Activated naive CD4-positive, alpha-beta T cell treated with Interleukin-2 at 50 U/mL for 16 hours (primary cell): ENCODE measurements at places on chromosomes 1 and 21.
A peak's percentile ranks its signal among the peaks of the same experiment; 100 is the strongest.

DNA sequence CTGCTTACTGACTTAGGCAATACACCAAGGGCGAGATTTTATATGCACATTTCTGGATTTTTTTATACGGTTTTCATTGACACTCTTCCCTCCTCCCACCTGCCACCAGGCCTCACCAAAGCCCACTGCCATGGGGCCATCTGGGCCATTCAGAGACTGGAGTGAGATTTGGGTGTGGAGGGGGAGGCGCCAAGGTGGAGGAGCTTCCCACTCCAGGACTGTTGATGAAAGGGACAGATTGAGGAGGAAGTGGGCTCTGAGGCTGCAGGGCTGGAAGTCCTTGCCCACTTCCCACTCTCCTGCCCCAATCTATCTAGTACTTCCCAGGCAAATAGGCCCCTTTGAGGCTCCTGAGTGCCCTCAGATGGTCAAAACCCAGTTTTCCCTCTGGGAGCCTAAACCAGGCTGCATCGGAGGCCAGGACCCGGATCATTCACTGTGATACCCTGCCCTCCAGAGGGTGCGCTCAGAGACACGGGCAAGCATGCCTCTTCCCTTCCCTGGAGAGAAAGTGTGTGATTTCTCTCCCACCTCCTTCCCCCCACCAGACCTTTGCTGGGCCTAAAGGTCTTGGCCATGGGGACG lies 57.9 kb downstream of the LACTBL1 start:
- no peak for DNase-seq

DNA sequence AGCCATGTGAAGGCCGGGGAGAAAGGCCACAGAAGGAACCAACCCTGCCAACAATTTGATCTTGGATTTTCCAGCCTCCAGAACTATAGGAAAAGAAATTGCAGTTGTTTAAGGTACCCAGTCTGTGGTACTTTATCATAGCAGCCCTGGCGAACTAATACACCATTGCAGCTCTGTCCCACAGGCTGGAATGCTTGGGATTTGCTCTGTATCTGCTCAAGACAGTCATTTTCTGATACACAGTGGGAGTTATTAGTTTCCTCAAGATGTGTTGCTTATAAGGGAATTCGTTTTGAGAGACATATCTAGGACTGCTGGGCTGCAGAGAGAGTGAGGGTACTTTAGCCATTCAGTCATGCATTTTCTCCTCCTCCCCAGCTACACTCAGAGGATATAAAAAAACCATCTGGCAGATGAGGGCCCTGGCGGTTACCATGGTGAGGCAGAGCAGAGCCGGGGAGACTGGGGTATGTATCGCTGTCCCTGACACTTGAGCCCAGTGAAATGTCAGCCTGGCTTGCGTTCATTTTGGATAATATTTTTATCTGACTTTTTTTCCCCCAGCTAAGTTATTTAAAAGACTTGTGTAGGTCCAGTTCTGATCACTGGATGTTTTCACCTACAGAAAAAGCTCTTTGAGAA lies 104.6 kb downstream of the DIRAS3 start:
- no peak for DNase-seq

DNA sequence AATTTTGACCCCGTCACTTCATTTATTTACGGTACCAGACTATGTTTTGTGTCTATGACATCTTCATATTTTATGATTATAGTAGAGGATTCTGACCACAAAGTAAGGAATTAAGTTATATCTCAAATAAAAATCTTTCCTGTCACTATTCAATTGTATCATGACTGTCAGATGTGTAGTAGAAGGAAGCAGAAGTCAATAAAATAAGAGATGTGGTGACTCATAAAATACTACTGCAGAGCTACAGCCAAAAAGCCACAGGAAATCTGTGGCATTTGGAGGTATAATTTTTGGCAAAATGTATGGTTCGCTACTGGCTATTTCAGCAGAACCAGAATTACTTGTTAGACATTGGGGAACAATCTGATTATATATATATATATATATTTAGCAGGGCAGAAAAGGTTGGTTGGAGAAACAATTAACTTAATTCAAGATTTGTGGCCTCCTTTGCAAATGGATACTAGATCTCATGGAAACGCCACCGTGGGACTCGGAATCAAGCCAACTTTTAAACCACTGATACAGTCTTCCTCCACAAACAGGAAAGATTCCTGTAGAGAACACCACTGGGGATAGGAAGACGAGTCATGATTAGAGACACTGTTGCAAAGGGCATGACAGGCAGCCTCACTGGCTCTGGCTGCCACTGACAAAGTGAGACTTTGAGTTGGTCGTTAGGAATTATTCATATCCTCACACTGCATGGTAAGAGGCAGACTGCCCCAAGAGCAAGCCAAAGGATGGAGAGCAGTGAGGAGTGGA lies 5.1 kb downstream of the FCRL2 start:
- DNase-seq = no peak

- DNase-seq = no peak
Measured at GRCh38 chr1:107807855-107808254, 157.1 kb downstream of the VAV3 start.

- peak; percentile 59 for DNase-seq
Measured at GRCh38 chr1:17119076-17119772, at the start of gene PADI2. Gene PADI2, minus strand, starts transcription at chr1:17119451. Its CDS starts 80 bp downstream, at chr1:17119371.

DNA sequence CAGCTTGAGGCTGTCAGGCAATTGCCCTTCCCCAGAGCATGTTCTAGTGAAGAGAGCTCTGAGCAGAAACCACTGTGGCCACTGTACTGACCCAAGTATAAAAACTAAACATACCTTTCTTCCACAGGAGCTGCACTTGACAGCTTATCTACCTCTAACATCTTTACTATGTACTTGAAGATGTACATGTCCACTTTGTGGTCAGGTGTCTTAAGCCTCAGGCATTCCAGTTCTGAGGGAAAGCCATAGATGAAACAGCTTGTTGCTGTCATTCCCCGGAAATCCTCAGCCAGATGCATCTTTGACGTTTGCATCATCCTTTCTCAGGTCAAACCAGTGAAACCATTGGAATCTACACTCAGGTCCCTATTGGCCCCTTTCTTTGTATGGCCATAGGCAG lies 70.4 kb downstream of the CHRM3 start:
- DNase-seq = no peak
